Ascending aorta (tissue), 2 donors: ENCODE measurements at places on chromosomes 5 and 9.

GRCh38 chr5:74370168-74370567, 270.4 kb downstream of the ENC1 start:
- no peak for DNase-seq

DNA sequence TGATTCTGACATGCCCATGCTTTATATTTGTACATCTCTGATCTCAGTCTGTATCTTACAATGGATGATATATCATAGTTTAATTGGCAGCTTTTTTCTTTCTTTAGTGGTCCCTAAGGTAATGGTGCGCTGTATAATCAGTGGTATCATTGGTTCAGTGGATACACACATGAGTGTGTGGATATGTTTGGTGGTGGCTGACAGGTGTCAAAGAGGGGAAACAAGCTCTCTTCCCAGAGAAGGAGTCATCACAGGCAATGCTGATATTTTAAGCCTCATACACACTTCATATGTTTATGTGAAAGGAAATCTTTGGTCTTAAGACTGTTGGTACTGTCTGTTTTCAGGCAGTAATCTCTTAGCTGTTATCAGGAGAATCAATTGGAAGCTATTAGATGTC, 52.1 kb upstream of the KIAA1958 start:
- no peak for DNase-seq

- no peak for DNase-seq
Measured at GRCh38 chr9:82295181-82295580, 306.6 kb downstream of the SPATA31D1 start.

DNA sequence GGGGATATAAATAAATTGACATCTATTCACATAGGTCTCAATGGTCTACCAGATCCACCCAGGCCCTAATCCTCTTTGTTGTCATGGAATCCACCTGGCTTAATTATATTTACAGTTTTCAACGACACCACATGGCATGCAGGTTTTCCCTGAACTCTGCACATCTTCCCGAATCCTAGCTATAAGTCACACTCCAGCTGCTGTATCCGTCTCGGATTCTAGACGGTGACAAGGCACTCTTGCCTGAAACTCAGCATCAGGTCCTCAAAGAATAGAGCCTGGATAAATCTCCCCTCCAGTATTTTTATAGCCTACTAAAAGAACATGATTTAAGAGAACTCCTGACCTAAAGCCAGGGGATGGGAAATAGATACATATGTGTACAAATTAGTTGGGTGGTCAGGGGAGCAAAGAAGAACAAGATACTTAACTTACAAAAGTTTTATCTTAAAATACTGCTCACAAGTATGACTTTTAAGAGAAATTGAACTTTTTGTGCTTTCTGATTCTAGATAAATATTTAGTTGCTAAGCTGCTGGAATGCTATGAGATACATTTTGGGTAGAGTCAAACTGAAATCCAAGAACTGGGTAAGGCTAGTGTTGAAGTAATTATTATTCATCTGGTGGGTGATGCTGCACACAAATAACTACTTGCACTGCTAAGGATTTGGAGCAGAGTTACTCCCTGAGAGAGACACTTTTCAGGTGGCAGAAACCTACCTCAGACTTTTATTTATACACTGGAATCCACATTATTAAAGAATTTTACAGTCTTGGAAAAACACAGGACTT, 187.3 kb downstream of the EFNA5 start:
- no peak for DNase-seq

DNA sequence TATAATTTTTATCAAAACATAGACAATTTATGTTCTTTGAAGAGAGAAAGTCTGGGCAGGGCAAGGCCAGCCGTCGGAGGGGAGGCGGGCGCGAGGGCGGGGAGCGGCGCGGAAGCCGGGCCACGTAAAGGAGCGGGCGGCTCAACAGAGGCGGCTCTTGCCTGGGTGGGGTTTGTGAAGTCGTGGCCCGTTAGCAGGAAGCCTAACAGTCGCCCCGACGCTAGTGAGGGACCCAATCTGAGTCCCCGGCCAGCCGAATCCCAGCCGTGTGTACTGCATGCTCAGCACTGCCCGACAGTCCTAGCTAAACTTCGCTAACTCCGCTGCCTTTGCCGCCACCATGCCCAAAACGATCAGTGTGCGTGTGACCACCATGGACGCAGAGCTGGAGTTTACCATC, 1129.2 kb downstream of the CDH9 start:
- no peak for DNase-seq

- no peak for DNase-seq
Measured at GRCh38 chr5:179777909-179778308, 15.9 kb upstream of the LTC4S start.

DNA sequence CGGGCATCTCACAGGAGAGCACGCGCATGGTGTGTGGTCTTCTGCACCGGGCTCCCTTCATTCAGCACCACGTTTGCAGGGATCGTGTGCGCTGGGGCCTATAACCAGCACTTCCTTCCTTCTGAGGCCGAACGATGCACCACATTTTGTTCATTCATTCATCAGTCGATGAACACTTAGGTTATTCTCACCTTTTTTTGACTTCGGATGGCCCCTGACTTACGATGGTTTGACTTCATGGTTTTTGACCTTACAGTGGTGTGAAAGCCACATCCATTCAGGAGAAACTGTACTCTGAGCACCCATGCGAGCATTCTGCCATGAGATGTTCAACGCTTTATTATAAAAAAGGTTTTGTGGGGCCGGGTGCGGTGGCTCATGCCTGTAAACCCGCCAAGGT, 27.5 kb downstream of the TSPAN17 start:
- DNase-seq: no peak
